Sigmoid colon (tissue), 7 donors: ENCODE measurements at places on chromosomes 6 and 20. TPM values are rescaled to one million over a fixed set of nuclear protein-coding genes. Genes with fewer than 3 reads are reported as not detected.

HS3ST5 gene
- 0.54 TPM for total RNA-seq

SCUBE3 gene
- 4.9 TPM for total RNA-seq

C6orf15 gene
- total RNA-seq = not detected

IYD gene
- total RNA-seq = not detected

ETV7 gene
- 2.2 TPM for total RNA-seq

HMGN4 gene
- total RNA-seq = 104 TPM

ZBTB9 gene
- 1.3 TPM for total RNA-seq

GRCh38 chr6:26401389-26401986 is 587 bp upstream of the BTN3A1 start:
- DNase-seq = no peak
- peaks cover 4% of the 10 kb centered on the region for H3K36me3 ChIP-seq
- H3K27me3 ChIP-seq = no peaks in the 10 kb centered on the region
- H3K27ac ChIP-seq = peak overlapping the region; percentile 87
- no peaks in the 10 kb centered on the region for H3K4me1 ChIP-seq

- H3K4me3 ChIP-seq = peak overlapping the region; percentile 54
- peaks cover 13% of the 10 kb centered on the region for H3K4me1 ChIP-seq
- H3K27me3 ChIP-seq = peaks cover 5% of the 10 kb centered on the region
- no peak overlapping the region for H3K27ac ChIP-seq
Measured at GRCh38 chr6:44297063-44298038, 15.8 kb downstream of the AARS2 start.

DNA sequence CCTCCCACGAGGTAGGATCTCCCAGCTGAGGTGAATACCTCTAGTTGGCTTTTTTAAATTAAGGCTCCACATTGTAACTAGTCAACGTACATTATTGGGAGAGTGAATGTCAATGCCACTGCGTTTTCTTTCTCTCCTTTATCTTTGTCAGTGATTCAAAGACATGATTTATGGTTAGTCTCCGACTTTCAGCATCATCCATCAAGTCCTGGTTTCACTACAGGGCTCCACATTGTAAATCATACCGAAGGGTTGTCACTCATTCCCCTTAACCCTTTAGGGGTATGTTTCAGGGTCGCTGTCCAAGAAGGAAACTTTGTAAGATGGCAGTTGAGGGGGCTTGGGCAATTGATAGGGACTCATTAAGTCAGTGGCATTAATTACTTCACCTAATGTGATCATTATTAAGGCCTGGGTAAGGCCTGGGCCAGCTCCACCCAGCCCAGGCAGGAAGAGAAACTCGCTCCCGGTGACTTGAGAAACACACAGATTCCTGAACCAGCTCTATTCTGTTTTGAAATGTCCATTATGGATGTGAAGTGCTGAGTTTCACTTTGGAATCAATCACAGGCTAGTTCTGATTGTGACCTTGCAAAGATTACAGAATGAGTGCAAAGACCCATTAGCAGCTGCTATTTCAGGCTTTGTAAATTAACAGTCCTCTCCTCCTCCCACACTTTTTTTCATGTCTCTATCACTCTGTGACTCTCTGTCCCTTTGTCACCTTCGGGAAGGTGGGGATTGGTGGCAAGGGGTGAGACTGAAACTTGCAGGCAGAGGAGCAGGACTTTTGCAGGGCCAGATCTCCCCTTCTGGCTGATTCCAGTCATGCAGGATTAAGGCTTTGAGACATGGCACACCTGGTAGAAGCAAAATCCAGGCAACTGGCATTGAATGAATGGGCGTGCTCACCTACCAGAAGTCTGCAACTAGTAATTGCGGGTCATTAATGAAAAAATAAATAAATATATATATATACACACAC is 222.4 kb downstream of the TSHZ2 start:
- no peaks in the 10 kb centered on the region for H3K4me1 ChIP-seq
- H3K27me3 ChIP-seq = no peaks in the 10 kb centered on the region
- H3K27ac ChIP-seq = no peak overlapping the region

- H3K27me3 ChIP-seq = no peaks in the 10 kb centered on the region
- no peaks in the 10 kb centered on the region for H3K36me3 ChIP-seq
- no peak for DNase-seq
- peaks cover 6% of the 10 kb centered on the region for H3K4me1 ChIP-seq
- H3K4me3 ChIP-seq = no peak overlapping the region
Measured at GRCh38 chr6:15413466-15414234, 167.8 kb downstream of the JARID2 start.

- no peaks in the 10 kb centered on the region for H3K27me3 ChIP-seq
- no peaks in the 10 kb centered on the region for H3K36me3 ChIP-seq
- DNase-seq = no peak
- no peak overlapping the region for H3K27ac ChIP-seq
Measured at GRCh38 chr6:48714699-48715098, 603.7 kb upstream of the PTCHD4 start.

DNA sequence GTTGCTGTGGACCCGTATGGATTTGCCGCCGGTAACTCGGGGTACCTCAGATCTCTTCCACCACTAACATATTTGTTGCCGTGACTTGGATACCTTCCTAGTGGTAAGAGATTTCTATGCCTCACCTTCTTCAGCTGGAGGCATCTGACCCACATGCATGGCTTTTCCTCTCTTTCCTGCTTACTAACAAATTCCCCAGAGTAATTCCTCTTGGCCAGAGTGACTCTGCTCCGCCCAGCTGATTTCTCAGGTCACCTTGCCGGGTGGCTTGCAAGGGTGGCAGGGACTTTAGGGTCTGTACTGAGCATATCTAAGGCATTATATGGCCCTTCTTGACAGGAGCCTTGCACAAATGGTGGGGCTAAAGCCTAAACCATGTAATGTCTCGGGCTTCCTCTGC is 38.2 kb downstream of the FAM184A start:
- no peak overlapping the region for H3K27ac ChIP-seq
- no peak for DNase-seq
- no peaks in the 10 kb centered on the region for H3K36me3 ChIP-seq
- no peaks in the 10 kb centered on the region for H3K4me1 ChIP-seq

DNA sequence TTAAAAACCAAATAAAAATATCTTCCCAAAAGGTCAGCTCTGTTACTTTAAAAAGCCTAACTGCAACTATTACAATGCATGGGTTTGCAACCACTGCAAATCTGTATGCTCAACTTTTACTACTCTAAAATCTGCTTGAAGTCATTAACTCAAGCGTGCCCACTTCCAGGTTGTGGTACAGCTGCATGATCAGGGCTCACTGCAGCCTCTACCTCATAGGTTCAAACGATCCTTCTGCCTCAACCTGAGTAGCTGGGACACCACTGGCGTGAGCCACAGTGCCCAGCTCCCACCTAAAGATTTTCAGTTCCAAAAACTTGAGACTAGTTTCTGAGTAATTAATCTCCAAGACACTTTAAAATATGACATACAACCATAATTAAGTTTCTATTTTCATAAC is 8.2 kb downstream of the DIDO1 start:
- peaks cover 5% of the 10 kb centered on the region for H3K36me3 ChIP-seq
- H3K4me3 ChIP-seq = no peak overlapping the region
- no peak overlapping the region for H3K27ac ChIP-seq
- no peaks in the 10 kb centered on the region for H3K27me3 ChIP-seq

DNA sequence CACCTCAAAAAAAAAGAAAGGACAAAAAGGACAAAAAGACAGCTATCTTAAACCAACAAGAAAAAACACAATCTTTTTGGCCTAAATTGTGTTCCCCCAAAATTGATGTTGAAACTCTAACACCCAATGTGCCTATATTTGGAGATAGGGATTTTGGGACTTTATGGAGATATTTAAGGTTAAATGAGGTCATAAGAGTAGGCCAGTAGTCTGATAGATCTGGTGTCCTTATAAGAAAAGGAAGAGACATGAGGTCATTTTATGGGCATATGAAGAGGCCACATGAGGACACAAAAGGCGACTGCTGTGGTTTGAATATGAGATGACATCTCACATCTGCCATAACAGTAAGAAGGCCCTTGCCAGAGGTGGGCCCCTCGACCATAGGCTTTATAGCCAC is 49.5 kb downstream of the TRIM38 start:
- no peak overlapping the region for H3K4me3 ChIP-seq
- H3K27ac ChIP-seq = no peak overlapping the region
- H3K27me3 ChIP-seq = no peaks in the 10 kb centered on the region
- H3K36me3 ChIP-seq = no peaks in the 10 kb centered on the region
- peaks cover 6% of the 10 kb centered on the region for H3K4me1 ChIP-seq

GRCh38 chr6:2061880-2062279 is 183.5 kb downstream of the GMDS start:
- H3K4me3 ChIP-seq = no peak overlapping the region
- H3K27ac ChIP-seq = no peak overlapping the region
- no peaks in the 10 kb centered on the region for H3K36me3 ChIP-seq
- H3K27me3 ChIP-seq = no peaks in the 10 kb centered on the region
- H3K4me1 ChIP-seq = no peaks in the 10 kb centered on the region
- no peak for DNase-seq

GRCh38 chr20:33576432-33577125 is 85.5 kb upstream of the C20orf144 start:
- no peak overlapping the region for H3K4me3 ChIP-seq
- H3K4me1 ChIP-seq = peaks cover 25% of the 10 kb centered on the region
- H3K27me3 ChIP-seq = no peaks in the 10 kb centered on the region
- DNase-seq = no peak

GRCh38 chr6:117309611-117310010 is 44.3 kb downstream of the VGLL2 start:
- no peaks in the 10 kb centered on the region for H3K4me1 ChIP-seq
- no peak for DNase-seq
- no peaks in the 10 kb centered on the region for H3K36me3 ChIP-seq
- no peak overlapping the region for H3K27ac ChIP-seq
- H3K4me3 ChIP-seq = no peak overlapping the region
- H3K27me3 ChIP-seq = no peaks in the 10 kb centered on the region

- H3K36me3 ChIP-seq = no peaks in the 10 kb centered on the region
- no peaks in the 10 kb centered on the region for H3K27me3 ChIP-seq
- H3K27ac ChIP-seq = no peak overlapping the region
- no peaks in the 10 kb centered on the region for H3K4me1 ChIP-seq
- no peak overlapping the region for H3K4me3 ChIP-seq
Measured at GRCh38 chr6:136409597-136409996, 120.0 kb upstream of the BCLAF1 start.

DNA sequence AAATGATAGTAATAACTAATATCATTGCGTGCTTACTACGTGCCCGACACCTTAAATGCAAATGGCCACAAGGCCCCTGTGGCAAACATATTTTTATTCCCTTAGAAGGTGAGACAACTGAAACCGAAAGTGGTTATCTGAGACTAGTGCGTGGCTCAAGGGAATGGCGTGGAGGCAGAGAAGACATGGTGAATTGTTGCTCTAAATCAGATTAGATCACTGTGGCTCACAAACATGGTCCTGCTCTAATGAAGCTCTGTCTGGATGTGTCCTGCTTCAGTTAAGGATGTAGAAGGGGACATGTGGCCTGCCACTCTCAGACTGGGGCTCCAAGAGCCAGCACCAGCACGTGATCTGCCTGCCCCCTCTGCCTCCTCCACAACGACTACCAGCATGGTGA is 124.2 kb upstream of the GMDS start:
- no peaks in the 10 kb centered on the region for H3K27me3 ChIP-seq
- H3K4me3 ChIP-seq = no peak overlapping the region
- H3K27ac ChIP-seq = no peak overlapping the region

GRCh38 chr6:147588469-147588868 is 80.0 kb downstream of the SAMD5 start:
- no peaks in the 10 kb centered on the region for H3K36me3 ChIP-seq
- DNase-seq = no peak
- H3K27me3 ChIP-seq = no peaks in the 10 kb centered on the region
- H3K4me1 ChIP-seq = peaks cover 6% of the 10 kb centered on the region

DNA sequence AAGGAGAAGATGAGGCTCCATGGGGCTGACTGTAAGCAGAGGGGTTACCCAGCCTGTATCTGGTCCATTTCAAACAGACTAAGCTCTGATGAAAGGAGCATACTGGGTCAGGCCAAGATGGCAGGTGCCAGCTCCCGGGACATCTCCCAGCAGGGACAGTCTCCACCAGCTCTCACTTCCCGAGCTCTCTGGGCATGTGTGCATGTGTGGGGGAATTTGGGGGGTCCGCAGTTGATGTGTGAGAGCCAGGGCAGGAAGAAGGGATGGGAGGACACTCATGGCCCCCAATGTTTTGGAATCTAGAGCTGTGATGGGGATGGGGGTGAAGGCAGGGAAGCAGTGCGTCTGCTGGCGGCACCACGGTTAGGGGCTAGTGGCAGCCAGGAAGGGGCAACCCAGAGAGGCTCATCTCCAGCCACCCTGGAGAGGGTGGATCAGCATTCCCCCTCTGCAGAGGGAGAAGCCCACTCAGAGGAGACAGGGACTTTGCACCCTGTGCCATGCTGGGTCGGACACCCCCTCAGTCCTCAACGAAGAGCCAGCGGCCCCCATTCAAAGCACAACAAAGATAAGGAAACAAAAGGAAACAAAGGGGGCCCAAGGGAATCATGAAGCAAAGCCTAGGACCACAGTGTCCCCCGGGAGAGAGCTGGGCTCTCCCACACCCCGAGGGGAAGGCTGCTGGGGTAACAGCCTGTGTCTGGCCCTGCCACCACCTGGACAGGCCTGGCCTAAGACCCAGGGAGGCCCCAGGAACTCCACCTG is 52.4 kb downstream of the DSTN start:
- no peak overlapping the region for H3K4me3 ChIP-seq
- peaks cover 96% of the 10 kb centered on the region for H3K36me3 ChIP-seq

GRCh38 chr6:149895048-149895590 is 2.8 kb downstream of the RAET1E start:
- H3K36me3 ChIP-seq = no peaks in the 10 kb centered on the region
- H3K4me3 ChIP-seq = no peak overlapping the region
- H3K27me3 ChIP-seq = no peaks in the 10 kb centered on the region
- peak; percentile 87 for DNase-seq

DNA sequence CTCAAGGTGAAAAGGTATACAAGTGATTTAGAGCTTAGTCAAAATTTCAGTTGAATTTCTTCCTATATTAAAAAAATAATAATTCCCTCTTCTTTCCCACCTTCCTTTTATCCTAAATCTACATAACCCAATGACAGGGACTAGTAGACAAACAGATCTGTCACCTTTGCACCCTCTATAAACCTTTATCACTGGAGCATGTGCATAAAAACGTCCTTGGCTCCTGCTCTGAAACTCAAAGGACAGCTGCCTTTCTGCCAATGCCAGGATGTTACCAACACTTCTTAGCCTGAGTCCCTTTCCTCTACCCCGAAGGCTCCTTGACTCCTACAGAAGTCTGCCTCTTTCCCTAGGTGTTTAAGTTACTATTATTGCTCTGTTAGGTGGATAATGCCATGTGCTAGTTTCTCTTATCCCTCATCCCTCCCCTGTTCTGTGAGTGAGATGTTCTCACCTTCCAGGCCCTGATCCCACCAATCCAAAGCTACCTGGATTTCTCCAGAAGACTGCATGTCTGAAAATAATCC is 4.3 kb downstream of the CLVS2 start:
- no peaks in the 10 kb centered on the region for H3K27me3 ChIP-seq
- H3K4me1 ChIP-seq = peaks cover 15% of the 10 kb centered on the region
- no peak overlapping the region for H3K27ac ChIP-seq
- no peaks in the 10 kb centered on the region for H3K36me3 ChIP-seq
- no peak overlapping the region for H3K4me3 ChIP-seq

- no peak overlapping the region for H3K4me3 ChIP-seq
- no peak for DNase-seq
- H3K27me3 ChIP-seq = no peaks in the 10 kb centered on the region
- H3K27ac ChIP-seq = no peak overlapping the region
Measured at GRCh38 chr20:8335495-8336195, 203.6 kb downstream of the PLCB1 start.
